ENCODE measurements at places on chromosomes 2 and 18. TPM values are rescaled to one million over a fixed set of nuclear protein-coding genes. Genes with fewer than 3 reads are reported as not detected.

DNA sequence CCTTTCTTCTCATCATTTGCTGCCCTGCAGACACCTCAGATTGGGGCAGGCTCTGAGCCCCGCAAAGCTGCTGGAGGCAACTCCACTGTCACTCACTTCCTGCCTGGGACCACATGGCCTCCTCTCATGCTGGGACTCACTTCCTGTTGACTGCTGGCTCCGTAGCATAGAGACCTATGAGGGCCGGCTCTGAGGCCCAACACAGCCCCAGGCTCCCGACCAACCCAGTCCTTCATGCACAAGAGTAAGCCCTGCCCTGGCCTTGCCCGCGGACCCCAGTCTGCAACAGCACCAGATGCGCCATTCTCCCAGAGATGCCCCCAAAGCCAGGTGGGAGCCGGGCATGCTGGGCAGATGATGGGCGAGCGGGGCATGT is 55.7 kb downstream of the DNMT3A start:
- no peak for DNase-seq

DNA sequence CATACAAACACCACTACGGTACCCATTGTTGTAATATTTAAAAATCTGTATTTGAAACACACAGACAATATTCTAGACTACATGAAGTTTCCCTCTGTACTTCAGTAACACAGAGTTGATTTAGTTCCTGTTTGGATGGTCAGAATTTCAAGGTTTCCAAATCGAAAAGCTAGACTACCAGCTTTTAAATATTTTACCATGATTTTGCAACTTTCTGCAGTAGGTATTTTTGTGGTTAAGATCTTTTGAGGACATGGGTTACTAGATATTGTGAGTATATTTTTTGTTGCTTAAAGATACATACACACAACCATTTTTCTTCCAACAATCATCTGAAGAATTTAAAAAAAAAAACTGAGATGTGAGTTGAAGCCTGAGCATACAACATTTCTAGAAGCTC is 10.9 kb downstream of the SERPINB5 start:
- no peak for DNase-seq

GRCh38 chr2:207729465-207729998 is 18.1 kb downstream of the CCNYL1 start:
- DNase-seq = no peak

The PLGLB2 gene
- polyA plus RNA-seq = not detected

Data from K562 (cell line).